ENCODE measurements at places on chromosomes 7 and 10.

- DNase-seq = no peak
These were observed at the start of gene VAX1 for GRCh38 chr10:117137911-117138642. TSS of gene VAX1 (minus strand) at chr10:117138270. CDS start at chr10:117138056, 214 bp downstream.

- DNase-seq = no peak
These were observed 152.5 kb upstream of the LYZL1 start for GRCh38 chr10:29136411-29136810.

GRCh38 chr7:122468945-122469344 is 164.4 kb upstream of the FEZF1 start:
- DNase-seq = no peak

GRCh38 chr7:16743236-16743635 is 10.3 kb upstream of the TSPAN13 start:
- no peak for DNase-seq

GRCh38 chr10:67280405-67280804 is 354.6 kb downstream of the LRRTM3 start:
- no peak for DNase-seq

DNA sequence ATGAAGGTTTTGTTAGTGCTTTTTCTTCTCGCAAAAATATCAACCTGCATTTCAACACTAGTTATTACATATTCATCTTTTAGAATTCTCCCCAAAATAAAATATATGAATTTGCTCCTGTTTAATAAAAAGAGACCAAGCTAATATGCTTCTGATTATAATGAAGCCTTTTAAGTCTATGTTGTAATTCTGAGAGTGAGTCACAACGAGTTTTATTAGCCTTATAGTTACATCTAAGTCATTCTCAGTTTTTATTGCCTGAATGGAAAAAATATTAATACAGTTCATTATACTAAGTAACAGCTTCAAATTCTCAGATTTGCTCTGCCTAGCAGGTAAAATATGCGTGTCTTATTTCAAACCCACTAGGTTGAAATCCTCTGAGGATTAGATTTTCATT is 152.4 kb upstream of the CELF2 start:
- no peak for DNase-seq

DNA sequence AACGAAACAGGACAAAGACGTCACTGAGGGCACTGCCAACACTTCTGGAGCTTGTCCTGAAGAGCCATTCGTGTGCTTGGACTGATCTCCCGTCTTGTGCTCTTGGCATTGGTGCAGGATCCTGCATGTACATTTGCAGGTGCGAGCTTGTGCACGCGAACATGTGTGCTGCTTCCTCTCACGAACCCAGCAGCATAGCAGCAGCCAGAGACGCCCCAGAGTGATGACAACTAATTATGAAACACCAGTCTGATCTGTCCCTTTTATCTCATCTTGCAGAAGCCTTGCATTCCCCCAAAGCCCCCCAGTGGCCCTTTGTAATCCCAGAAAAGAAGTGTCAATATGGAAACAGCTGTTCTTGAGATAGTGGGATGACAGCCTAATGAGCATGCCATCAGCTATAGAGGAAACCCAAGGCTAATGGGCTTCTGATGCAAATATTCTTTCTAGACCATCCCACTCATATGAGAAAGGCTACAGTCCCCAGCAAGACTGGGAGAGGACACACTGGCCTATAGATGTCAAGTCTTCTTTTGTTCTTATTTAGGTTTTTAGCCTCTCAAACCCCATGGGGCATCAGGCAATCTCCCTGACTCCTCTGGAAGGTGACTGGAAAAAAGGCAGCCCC is 310.6 kb downstream of the FRMD4A start:
- DNase-seq = no peak

GRCh38 chr7:64889686-64890162 is 13.3 kb upstream of the ZNF273 start:
- no peak for DNase-seq

- DNase-seq = no peak
These were observed 36.8 kb downstream of the PPIF start for GRCh38 chr10:79383974-79384606.
